ENCODE measurements at places on chromosomes 12 and 14.

DNA sequence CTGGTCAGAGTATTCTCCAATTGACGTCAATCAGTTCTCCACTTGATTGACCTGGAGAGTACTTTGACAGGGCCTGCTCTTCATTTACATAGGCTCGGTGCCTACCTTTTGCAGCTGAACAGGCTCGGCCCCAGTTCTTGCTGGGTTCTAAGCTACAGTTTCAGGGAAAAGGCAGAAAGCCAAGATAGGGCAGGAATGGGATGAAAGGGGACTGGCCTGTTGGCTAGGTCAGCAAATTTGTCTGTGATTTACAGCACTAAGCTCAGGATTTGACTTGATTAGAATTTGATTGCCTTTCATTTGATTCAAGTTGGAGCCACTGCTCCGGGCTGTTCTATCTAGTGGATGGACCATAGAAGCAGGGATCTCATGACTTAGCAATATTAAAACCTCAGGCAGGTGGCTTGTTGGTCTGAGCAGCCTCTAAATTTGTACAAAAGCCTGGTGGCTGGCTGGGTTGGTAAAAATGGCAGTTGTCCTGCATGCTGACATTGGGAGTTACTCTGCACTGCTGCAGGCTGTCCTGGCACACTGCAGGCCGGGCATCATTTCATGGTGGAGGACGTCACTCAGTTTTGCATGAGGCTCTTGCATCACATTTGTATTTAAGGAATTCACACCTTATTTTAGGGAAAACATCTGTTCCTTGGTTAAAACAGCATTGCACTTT, 71.8 kb downstream of the BICD1 start:
- no peak for DNase-seq

DNA sequence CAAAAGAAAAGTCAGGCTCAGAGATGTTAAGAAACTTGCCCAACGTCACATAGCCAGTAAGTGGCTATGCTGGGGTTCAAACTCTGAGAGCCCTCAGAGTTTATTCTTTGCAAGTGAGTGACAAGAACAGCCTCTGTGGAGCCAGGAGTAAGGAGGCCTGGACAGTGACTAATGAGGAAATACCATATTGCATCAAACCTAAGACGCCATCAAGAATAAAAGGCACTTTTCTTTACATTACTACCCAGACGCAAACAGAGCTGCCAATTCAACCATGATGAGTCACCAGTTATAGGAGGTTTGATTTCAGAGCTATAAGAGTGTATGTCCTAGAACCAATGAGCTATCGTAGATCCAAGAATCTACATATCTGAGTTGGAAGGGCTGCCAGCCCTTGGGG, 9.4 kb downstream of the TNFRSF1A start:
- DNase-seq: no peak

DNA sequence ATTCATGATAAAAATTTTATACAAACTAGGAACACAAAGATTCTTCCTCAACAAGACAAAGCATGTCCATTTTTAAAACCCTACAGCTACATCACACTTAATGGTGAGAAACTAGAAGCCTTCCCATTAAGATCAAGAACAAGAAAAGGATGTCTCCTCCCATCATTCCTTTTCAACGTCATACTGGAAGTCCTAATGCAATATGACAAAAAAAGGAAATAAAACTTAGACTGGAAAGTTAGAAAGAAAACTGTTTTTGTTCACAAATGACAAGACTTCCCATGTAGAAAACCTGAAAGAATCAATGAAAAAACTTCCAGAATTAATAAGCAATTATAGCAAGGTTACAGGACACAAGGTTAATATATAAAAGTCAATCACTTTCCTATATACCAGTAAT, 82.5 kb downstream of the NUMB start:
- DNase-seq: no peak

- peak; percentile 94 for DNase-seq
Observed at GRCh38 chr12:10559244-10559643, 53.6 kb downstream of the EIF2S3B start.

GRCh38 chr12:104976703-104977102, 9.4 kb upstream of the NOPCHAP1 start:
- no peak for DNase-seq

Measured in Jurkat, Clone E6-1 (cell line).